ENCODE measurements at places on chromosomes 16 and 17.

GRCh38 chr16:265711-266110 is 10.0 kb downstream of the RGS11 start:
- DNase-seq, result no peak

- peak; percentile 53 for DNase-seq
These were observed 25.6 kb upstream of the ZNF652 start for GRCh38 chr17:49387498-49388289.

- no peak for DNase-seq
These were observed 193.4 kb upstream of the CPHXL start for GRCh38 chr16:75919664-75920063.

GRCh38 chr17:47720754-47721533 is 12.1 kb upstream of the TBX21 start:
- DNase-seq, result peak; percentile 79

DNA sequence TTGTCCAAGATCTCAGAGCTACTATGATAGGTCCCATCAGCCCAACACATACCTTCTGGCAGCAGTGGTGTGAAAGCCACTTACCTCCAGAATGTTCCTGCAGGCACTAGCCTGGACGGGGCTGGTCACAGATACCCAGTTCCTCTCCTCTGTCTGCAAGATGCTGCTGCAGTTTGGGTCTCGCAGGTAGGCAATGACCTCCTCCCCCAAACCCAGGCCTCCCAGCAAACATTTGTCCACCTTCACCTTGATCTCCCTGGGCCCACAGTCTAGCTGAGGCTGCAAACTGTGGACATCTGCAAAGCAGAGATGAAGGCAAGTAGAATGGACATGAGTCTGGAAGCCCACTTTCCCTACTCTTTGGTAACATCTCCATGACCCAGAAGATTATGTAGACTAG is 7.1 kb downstream of the GP2 start:
- DNase-seq, result no peak

GRCh38 chr17:11719856-11720255 is 121.6 kb downstream of the DNAH9 start:
- DNase-seq, result no peak

DNA sequence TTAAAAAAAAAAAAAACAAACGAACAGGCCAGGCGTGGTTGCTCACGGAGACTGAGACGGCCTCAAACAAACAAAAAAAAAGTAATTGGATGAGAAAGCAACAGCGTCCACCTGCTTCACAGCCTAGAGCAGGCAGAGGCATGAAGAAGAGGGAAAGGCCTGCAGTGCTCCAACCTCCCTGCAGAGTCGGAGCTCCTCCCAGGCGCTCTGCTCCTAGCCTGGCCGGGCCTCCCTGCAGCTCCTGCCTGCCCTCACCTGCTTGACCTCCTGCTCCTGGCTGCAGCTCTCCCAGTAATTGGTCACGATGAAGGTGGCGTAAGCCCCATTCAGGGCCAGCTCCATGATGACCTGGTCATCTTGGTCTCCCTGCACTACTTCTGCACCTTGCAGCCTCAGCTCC is 5.5 kb downstream of the NMRAL1 start:
- DNase-seq, result no peak

Data from activated naive CD8-positive, alpha-beta T cell treated with anti-CD3 and anti-CD28 coated beads, Interleukin-2, amount 10 ng/mL, durations not matched to agents 7 days and 5 days (primary cell).